ENCODE measurements at places on chromosomes 4 and X. TPM values are rescaled to one million over a fixed set of nuclear protein-coding genes. Genes with fewer than 3 reads are reported as not detected.

- no peak for DNase-seq
Measured at GRCh38 chr4:101599620-101600019, 190.9 kb upstream of the BANK1 start.

GRCh38 chr4:123037804-123038203, 115.4 kb upstream of the NUDT6 start:
- no peak for DNase-seq

DNA sequence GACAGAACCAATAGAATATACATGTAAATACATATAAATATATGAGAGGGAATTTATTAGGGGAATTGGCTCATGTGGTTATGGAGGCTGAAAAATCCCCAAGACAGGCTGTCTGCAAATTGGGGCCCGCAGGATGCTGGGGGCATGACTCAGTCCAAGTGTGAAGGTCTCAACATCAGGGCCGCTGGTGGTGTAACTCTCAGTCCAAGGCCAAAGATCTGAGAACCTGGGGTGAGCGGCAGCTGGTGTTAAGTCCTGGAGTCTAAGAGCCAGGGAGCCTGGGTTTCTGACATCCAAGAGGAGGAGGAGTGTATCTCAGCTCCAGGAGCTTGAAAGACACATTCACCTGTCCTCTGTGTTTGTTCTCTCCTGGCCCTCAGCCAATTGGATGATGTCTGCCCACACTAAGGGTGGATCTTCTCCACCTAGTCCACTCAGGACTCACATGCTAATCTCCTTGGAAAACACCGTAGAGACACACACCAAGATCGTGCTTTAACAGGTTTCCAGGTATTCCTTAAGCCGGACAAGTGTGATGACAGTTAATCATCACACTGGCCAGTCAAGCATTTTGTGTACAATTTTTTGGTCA, 28.9 kb downstream of the TIGD2 start:
- no peak for DNase-seq

- no peak for DNase-seq
Measured at GRCh38 chr4:135372131-135372530, 1170.5 kb upstream of the PABPC4L start.

GRCh38 chrX:15645266-15645665, 19.3 kb downstream of the CLTRN start:
- DNase-seq, result no peak

Gene CXCR3
- total RNA-seq, result not detected

DNA sequence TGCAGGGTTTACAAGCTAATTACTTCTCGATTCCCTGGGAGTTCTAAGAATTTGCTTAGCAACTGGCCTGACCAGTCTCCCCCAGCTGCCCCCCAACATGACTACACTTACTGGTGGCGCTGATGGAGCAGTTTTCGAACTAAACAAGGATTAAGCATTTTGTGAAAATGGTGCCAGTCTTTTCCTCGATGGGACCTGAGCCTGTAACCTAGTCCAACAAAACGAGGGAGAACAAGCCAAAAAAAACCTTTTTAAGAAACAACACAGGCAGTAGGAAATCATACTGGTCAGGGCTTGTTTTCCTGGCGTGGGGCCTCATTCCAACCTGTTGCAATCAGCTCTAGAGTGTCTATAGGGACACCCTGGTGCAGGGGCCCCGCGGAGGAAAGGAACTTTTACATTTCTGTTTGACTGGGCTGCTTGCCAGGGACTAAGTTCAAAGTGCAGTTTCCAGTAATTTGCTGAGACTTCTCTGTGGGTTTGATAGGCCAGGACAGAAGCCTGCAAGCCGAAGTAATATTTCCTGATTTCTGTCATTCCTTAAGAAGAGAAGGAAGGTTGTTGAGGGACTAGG, 158.7 kb downstream of the SPRY1 start:
- DNase-seq, result peak; percentile 2

DNA sequence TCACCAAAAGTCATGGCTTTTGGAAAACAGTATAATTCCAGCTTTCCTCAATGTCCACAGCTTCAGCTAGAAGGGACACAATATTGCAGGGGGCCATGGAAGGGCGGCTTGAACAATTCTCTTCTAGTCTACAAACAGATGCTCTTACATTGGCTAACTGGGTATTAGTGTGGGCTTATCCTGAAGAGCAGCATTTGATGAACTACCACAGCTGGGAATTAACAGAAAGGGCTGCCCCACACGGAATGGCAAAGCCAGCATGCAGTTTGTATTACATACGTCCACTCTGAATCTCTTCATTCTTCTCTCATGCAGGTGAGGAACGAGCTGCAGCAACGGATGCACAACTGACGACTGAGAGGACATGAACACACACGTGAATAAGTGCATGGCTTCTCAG, 13.0 kb upstream of the PDCL2 start:
- DNase-seq, result no peak

- DNase-seq, result no peak
Measured at GRCh38 chrX:46621572-46621971, 48.0 kb downstream of the CHST7 start.

All from esophagus squamous epithelium (tissue), 5 donors.